Activated CD4-positive, alpha-beta T cell treated with anti-CD3 and anti-CD28 coated beads, Interleukin-2, amount 50 U/mL, for 48 hours (primary cell): ENCODE measurements at places on chromosomes 16 and 17.

DNA sequence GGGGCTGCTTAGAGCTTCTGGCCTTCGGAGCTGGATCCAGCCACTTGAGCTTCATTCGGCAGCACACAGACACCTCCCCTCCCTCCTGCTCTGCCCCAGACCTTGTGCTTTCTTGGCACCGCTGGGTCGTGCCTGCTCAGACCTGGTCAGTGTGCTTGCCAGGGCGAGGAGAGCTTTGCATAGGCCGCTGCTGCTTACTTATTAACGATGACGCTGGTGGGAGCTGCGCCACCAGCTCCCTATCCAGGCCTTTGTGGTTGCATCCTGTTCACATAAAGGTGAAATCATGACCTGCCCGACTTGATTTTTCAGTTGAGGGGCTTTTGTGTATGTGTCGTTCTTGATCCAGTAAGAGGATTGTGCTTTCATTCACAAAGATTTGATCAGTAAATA is 101.1 kb downstream of the MSI2 start:
- no peak for DNase-seq

DNA sequence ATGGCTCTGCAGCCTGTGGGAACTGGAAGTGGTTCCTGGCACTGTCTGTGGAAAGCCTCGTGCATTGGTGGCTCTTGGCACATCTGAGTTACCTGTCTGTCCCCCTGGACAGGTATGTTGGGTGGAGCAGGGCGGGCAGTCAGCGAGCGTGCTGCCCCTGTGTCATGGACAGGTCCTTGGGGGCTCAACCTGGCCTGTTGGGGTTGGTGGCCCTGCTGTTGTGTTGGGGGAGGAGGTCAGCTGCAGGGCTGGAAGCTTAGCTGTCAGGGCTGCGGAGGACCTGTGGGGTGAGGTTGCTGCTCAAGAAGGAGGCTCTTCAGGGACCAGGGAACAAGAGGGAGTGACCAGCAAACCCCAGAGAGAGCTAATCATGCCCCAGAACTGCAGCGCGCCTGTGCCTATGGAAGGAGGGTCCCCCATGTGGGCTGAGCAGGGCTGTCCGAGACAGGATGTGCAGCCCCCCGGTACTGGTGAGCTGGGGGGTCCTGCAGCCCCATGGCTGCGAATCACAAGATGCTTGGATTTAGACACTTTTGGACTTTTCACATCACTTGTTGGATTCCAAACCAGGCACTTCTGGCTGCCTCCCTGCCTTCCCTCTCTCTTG is 7.2 kb downstream of the NKD1 start:
- DNase-seq, result no peak

GRCh38 chr16:11152677-11153331 is 103.2 kb downstream of the SOCS1 start:
- no peak for DNase-seq

DNA sequence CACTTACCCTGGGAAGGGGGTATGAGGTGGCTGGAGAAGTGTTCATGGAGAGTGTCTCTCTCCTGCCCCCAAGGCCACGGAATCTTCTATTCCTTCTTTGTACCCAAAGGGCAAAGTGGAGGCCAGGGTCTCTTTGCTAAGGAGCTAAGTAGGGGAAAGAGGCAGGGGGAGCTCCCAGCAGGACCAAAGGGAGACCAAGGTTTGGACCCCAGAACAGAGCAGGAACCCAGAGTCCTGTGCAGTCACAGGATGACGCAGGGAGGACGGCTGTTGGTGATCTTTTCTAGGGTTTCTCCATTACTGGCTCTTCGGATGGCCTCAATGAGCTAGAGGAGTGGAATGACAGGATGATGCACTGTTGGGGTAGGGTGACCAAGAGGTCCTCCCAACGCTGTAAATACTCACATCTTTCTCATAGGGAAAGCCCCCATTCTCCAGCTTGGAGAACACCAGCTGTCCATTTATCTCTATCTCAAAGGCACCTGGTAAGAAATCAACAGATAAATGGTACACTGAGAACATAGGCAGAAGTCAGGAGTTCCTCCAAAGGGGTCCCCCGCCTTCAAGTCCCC is 966 bp downstream of the MIEN1 start:
- DNase-seq, result no peak

- DNase-seq, result no peak
These were observed 1.1 kb upstream of the PPL start for GRCh38 chr16:4937782-4938682.

DNA sequence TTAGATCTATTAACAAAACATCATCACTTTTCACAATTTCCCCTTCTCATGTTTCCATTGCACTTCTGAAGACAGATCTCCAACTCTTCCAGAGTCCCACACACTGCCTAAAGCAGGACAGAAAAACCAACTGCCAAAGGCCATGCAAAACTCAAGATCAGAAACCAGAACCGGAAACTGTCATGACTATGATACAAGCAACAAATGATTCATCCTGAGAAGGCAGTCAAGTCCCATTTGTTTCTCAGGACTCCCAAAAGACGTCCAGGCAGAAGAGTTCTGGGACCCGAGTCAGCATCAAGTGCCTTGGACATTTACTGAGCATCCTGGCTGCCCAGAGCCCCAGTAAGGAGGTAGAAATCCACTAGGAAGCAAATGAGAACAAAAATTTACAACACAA is 38.8 kb downstream of the ERN1 start:
- no peak for DNase-seq

- DNase-seq, result no peak
These were observed 9.3 kb downstream of the NUBP1 start for GRCh38 chr16:10752843-10753523.

DNA sequence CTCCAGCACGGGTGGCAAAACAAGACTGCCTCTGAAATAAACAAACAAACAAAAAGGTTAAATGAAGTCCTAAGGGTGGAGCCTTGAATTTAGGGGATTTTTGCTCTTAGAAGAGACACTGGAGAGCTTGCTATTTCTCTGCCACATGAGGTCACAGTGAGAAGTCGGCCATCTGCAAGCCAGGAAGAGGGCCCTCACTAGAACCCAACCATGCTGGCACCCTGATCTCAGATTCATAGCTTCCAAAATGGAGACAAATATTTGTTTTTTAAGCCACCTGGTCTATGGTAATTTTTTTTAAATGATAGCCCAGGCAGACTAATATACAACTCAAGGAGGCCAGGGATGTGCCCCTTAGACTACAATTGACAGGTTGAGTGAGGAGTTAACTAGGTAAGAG is 255.5 kb downstream of the XYLT1 start:
- no peak for DNase-seq

DNA sequence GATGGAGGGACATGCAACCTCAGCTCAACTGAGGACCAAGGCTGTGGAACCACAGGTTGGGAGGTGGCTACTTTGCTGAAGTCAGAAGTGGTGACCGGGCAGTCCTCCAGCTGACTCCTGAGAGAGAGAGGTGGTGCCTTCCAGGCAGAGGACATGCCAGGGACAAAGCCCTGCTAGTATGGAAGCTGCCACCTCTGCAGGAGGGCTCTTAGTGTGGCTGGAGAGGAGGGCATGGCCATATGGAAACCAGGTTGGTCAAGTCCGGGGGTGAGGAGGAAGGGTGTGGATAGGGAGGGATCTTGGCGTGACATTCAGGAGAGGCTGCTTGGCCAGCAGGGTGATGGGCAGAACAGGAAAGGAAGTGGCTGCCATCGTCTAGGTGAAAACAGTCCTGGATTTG is 5.7 kb downstream of the C16orf86 start:
- no peak for DNase-seq
